Transverse colon (tissue), 4 donors: ENCODE measurements at places on chromosomes 16 and 17.

- no peak for DNase-seq
Observed at GRCh38 chr17:55634702-55635101, 88.0 kb downstream of the TMEM100 start.

DNA sequence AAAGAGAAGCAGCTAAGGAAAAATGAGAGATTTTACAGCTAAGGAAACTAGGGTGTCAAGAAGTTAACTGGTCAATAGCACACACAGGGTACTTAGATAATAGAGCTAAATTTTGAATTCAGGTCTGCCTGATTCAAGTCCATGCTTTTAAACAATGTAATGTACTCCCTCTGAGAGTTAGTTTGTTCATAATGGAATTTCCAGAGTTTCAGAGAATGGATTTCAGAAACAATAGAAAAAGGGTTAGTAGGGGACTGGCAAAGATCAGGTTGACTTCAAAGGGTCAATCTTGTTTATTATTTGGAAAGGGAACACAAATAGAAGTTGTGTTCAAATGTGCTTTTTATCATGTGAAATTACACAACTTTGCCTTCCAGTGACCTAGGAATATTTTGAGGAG is 17.9 kb downstream of the NSRP1 start:
- DNase-seq: no peak

- DNase-seq: no peak
Observed at GRCh38 chr17:57677858-57678257, 67.2 kb downstream of the CCDC182 start.

DNA sequence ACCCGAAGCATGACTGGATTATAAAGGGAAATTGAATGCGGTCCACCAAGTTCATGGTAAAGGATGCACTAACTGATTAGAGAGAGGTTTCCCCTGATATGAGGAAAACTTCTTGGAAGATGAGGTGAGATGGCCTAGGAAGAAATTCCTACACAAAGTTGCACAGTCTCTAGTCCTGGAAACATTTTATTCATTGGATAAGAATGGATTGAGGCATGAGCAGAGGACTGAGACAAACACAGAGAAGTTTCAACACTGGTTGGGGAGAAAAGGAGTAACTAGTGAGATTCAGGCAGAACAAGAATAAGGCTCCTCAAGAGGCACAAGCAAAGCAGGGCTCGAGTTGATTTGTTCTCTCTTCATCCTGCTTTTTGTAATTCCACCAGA is 2.0 kb upstream of the CCL2 start:
- DNase-seq: no peak

DNA sequence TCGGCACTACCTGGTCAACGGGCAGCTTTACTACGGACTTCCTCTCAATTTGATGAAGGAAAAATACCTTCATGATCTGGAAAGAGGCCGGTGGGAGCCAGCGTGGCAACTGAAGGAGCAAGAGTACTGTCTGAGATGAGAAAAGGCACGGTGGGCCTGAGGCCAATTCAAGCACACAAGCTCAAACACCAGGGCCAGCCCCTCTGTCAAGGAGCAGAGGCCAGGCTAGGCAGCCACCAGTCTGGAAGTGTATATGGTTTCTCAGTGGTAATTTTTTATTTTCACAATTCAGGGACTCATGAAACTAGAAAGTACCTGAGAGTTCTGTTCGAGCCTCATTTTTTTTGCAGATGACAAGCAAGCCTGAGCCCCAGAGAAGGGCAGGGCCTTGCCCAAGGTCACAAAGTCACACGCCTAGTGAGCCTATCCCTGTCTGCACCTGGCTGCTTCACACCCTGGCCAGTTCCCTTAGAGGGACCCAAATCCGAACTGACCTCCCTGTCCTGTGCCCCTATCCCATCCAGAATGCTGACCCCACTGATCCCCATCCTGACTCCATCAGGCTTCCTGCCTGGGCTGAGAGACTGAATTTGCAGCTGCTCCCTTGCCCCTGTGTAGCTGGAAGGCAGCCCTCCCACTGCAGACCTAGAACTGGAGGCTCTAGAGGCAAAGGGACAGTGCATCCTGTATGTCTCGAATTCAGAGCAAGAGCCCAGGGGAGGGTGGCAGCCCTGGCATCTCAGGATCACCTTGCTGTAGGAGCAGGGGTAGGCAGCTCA is 4.8 kb upstream of the TBX2 start:
- DNase-seq: no peak

DNA sequence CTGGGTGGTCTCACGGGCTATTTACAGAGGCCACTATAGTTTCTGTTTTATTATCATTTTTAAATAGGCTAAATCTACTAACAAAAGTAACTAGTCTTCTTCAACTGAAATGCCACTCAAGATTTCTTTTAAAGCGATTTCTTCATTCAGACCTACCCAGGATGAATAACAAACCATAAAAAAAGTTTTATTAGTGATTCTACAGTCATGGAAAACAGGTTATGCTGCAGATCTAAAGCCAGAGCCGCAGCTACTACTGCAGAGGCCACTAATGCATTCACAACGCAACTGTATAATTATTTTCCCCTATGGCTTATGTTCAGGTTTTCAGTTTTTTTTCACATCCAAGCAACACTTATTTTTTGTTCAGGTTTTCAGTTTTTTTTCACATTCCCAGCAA is 136.2 kb upstream of the AXIN2 start:
- peak; percentile 38 for DNase-seq

GRCh38 chr16:54118846-54119245 is 167.7 kb downstream of the IRX3 start:
- DNase-seq: no peak

GRCh38 chr17:32755045-32755805 is 121.7 kb downstream of the MYO1D start:
- no peak for DNase-seq

DNA sequence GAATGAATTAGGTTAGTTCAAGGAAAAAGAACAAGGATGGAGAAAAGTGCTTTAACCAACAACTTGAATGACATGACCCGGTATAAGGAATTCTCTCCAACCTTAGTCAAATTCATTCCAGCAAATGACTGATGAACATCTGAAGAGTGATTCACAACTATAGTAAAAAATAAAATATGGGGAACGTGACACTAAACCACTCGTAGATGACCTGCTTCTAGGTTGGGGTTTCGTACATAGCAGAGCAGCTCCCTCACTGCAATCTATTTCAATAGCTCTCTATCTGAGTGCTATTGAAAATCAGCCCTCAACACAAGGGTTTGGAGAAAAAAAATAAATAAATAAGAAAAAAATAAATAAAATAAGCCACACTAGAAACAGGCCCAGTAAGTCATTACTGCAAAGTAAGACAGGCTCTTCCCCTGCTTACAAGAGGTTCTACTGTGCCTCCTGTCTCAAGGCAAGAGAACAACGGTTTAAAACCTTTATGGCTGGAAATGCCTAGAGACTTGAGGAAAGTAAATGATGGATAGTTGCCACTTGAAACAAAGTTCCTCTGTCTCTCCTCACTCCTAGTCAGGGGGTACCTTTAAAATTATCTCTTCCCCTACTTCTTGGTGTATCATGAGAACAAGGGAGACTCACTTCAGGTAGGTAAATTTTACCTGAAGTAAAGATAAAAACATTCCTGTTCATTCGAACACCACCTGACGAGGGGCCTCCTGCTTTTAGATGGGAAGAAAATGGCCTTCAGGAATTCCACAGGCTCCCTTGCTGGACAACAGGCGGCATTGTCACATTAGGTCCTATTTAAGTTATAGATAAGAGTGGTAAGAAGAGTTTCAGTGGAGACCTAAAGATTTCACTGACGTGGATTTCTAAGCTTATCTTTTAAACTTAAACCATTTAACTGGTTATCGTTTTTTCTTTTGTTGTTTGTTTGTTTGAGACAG is 20.5 kb downstream of the COG7 start:
- no peak for DNase-seq

- DNase-seq: peak; percentile 44
Observed at GRCh38 chr16:2157480-2158261, 2.1 kb downstream of the TRAF7 start.
